ENCODE measurements at places on chromosomes 11 and 22.

DNA sequence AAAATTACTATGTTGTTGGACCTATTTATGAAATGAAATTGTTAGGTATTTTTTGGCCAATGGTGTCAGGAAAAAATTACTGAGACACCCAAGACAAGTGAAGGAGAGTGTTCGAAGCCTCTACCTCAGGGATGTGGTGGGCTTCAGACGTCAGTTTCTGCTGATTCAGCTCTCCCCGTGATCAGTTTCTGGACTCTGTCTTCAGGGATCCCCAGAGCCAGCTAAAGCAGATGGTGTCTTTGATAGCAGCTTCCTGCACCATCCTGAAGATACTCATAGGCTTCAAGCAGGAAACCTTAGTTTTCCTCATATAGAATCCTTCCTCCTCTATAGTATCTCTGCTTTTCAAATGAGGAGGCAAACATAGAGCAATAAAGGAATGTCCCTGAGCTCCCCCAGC lies 7.4 kb downstream of the CD248 start:
- DNase-seq, result no peak

DNA sequence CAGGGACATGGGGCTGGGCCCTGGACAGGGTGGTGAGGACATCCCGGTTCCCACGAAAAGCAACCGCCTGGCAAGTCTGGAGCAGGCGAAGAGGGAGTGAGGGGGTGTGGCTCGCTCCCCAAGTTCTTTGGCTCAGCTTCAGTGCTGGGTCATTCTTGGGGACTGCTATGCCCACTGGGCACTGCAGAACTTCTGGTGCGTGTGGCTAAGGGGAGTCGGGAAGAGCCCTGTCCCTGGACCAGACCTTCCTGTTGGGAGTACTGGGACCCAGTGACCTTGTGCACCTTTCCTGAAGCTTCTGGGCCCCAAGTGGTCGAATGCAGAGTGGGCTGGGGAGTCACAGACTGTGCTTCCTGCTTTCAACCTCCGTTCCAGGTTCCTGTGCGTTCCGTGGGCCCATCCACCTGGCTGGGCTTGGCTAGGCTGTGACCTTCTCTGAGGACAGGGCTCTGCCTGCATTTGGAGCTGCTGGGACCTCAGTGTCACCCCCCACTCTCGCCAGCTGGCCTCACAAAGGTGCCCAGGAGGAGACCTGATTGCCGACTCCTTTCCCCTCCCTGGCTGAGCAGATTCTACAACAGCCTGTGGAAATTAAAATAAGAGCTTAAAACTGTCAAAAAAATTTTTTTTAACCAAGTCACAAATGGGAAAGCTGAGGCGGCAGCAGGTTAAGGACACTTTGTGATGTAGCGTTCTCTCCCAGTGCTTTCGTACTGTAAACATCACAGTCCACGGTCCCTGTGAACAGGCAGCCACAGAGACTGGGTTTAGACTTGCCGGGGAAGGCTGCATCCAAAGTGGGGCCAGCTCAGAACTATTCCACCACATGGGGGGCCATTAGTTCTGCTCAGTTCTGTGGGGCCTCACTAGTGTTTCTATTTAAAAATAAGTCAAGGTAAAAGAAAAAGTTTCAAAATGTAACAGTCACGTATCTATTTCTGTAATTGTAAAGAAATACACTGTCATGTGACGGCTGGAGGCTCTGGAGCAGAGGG lies 63.8 kb upstream of the WNT7B start:
- no peak for DNase-seq

- DNase-seq, result no peak
Observed at GRCh38 chr11:130808541-130808940, 107.7 kb downstream of the SNX19 start.

- no peak for DNase-seq
Observed at GRCh38 chr22:30824711-30825110, 130.0 kb downstream of the OSBP2 start.

GRCh38 chr22:28931844-28932567 lies 48.6 kb downstream of the ZNRF3 start:
- DNase-seq, result no peak

GRCh38 chr11:125084057-125084416 lies 20.9 kb downstream of the SLC37A2 start:
- no peak for DNase-seq
